Left hindlimb (tissue), 1 donor: ENCODE measurements at places on chromosomes 16 and 17.
A peak's percentile ranks its signal among the peaks of the same experiment; 100 is the strongest.

DNA sequence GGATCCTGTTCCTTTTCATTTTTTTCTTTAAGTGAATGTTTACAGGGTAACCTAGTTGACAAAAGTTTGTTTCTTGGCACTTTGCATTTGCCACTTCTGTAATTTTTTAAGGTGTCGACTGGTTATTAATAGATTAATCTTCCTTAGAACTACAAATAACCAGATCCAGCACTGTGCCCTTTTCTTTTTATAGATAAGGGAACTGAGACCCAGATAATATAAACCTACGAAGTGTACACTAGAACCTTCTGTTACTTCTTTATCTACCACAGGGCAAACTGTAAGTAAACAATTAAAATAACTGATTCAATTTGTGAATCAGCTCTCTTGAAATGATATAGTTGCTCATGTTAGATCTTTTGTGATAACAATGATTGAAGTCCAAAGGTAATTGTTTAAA, 55.4 kb downstream of the NLK start:
- DNase-seq, result no peak

- DNase-seq, result no peak
Observed at GRCh38 chr17:77234695-77235094, 93.9 kb downstream of the SEC14L1 start.

DNA sequence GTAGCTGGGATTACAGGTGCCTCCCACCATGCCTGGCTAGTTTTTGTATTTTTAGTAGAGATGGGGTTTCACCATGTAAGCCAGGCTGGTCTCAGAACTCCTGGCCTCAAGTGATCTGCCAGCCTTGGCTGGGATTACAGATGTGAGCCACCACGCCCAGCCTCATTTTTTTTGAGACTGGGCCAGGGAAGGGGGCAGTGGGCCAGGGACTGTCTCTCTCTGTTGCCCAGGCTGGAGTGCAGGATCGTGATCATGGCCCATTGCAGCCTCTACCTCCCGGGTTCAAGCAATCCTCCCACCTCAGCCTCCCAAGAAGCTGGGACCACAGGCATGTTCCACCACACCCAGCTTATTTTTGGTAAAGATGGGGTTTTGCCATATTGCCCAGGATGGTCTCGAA, 16.0 kb downstream of the RSL1D1 start:
- DNase-seq, result no peak

GRCh38 chr16:14629612-14629918, 495 bp downstream of the PARN start:
- DNase-seq, result no peak

- peak; percentile 71 for DNase-seq
Observed at GRCh38 chr17:82489117-82489516, 30.4 kb upstream of the FOXK2 start.

GRCh38 chr17:15509095-15509494, 41.7 kb upstream of the CDRT4 start:
- DNase-seq, result no peak

DNA sequence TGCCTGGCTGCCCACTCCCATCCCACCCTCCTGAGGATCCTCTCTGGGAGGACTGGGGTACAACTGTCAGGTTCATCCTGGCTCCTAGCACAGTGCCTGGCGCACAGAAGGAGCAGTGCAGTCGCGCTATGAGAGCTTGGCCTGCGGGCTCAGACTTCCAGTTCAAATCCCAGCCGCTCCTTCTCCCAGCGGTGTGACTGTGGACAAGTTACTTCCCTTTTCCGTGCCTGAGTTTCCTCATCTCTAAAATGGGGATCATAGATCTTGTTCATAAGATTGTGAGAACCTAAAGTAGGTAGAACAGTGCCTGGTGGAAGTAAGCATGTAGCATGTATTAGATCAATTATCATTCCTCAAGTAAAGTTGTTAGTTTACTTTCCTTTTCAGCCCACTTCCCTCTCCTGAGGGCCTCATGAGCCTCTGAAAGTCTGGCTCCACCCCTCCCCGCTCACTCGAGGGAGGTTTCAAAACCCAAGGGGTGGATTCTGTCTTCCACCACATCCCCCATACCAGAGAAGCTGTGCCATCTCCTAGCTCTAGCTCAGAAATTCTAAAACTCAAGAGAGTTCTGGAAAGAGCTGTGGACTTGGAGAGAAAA, 19.9 kb upstream of the COL1A1 start:
- no peak for DNase-seq

DNA sequence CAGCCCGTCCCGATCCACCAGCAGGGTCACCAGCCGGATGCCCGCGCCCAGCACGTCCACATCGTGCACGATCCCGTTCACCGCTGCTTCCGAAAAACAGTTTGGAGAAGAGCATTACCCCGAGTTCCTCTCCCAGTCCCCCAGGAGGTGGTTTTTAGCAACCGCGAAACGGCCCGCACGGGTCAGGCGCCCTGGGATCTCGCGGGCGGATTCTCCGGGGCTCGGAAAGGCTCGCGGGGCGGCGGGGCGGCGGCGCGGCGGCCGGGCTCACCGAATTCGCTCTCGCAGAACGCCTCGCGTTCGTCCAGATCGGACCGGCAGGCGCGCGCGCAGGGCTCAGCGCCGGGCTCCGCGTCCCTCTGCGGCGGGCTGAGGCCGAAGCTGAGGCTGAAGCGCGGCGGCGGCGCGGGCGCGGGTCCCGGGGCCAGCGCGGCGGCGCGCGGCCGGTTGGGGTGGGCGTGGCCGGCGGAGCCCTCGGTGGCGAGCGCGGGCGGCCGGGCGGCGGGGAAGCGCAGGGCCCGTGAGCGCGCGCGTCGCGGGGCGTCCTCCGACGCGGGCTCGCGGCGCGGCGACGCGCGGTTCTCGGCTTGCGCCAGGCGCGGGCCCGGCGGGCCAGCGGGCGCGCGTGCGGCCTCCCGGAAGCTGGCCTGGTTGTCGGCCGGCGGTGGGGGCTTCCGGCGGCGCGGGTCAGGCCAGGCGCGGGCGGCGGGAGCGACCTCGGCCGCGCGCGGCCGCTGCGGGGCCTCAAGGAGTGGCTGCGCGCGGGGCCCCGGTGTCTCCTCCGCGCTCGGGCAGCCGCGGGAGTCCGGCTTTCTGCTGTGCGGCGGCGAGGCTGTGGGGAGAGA, 2.9 kb downstream of the C17orf58 start:
- DNase-seq, result peak; percentile 90

- DNase-seq, result no peak
Observed at GRCh38 chr17:1096215-1096614, 83.6 kb downstream of the ABR start.

GRCh38 chr16:20064931-20065330, 8.8 kb downstream of the GPR139 start:
- DNase-seq, result no peak

DNA sequence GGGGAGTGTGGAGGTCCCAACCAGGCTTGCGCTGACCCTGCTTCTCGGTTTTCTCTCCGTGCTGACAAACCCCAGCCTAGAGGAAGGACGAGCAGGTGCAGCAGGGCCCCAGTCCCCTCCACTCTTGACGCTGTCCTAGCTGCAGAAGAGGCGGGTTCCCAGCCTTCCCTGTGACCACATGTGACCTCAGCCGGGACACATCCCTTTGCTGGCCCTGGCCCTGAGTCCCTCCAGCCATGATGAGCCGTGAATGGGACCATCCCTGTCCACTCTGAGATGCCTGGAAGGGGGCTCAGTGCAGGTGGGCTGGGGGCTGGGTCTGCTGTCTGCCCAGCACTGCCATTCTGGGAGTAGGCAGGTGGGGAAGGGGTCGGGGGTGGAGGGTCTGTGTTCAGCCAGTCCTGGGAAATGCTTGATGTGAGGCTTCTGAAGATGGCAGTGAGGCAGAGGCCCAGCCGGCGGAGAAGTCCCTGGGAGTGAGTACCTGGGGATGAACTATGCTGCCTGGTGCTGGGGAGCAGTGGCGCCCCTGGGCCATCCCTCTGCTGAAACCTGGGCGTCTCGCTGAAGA, 1.9 kb upstream of the TUBB3 start:
- DNase-seq, result no peak

DNA sequence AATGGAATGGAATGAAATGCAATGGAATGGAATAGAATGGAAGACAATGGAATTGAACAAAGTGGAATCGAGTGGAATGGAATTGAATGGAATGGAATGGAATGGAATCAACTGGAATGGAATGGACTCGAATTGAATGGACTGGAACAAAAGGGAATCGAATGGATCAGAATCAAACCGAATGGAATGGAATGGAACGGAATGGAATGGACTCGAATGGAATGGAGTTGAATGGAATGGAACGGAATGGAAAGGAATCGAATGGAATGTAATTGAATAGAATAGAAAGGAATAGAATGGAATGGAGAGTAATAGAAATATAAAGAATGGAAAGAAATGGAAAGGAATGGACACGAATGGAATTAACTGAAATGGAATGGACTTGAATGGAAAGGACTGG, 475.2 kb upstream of the WSB1 start:
- no peak for DNase-seq

GRCh38 chr17:32621612-32622312, 135.0 kb downstream of the CDK5R1 start:
- DNase-seq, result no peak

DNA sequence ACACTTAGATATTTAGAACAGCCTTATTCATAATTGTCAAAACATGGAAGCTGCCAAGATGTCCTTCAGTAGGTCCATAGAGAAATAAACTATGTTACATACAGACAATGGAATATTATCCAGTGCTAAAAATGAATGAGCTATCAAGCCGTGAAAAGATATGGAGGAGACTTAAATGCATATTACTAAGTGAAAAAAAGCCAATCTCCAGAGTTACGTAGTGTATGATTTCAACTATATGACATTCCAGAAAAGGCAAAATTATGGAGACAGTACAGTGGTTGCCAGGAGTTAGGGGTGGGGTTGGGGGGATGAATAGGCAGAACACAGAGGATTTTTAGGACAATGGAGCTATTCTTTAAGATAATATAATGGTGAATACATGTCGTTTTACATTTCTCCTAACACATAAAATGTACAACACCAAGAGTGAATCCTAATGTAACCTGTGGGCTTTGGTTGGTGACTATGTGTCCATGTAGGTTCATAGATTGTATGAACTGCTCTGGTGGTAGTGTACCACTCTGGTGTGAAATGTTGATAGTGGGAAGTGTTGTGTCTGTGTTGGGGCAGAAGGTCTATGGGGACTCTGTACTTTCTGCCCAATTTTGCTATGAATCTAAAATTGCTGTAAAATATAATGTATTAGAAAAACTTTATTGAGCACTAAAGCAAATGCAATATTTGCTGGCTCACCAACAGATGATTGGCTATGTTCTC, 122.6 kb downstream of the USP22 start:
- DNase-seq, result no peak
